Cerebellum (tissue), 4 donors: ENCODE measurements at places on chromosomes 1 and 21. TPM values are rescaled to one million over a fixed set of nuclear protein-coding genes. Genes with fewer than 3 reads are reported as not detected.

CD53 gene
- total RNA-seq, result 8.4 TPM

DNA sequence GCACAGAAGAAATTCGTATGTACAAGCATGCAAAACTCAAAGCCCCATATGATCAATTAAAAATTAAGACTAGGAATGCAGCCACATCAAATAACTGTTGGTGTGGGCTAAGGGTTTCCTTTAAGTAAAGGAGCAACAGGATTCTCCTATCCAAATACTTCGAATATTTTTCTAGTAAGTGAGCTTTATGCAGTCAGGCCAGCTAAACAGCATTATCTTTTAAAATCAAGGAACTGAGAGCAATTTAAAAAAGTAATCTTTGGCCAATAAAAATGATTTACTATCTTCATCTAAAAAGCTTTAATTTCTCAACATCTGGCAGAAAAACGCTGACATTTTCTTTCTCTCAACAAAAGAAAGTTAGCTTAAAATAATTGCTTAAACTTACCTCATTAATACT, 19.8 kb downstream of the CNN3 start:
- DNase-seq, result no peak

NUP210L gene
- not detected for total RNA-seq

GRCh38 chr1:208604295-208604694, 360.1 kb upstream of the PLXNA2 start:
- DNase-seq, result no peak

NDUFS2 gene
- 75.0 TPM for total RNA-seq

DNA sequence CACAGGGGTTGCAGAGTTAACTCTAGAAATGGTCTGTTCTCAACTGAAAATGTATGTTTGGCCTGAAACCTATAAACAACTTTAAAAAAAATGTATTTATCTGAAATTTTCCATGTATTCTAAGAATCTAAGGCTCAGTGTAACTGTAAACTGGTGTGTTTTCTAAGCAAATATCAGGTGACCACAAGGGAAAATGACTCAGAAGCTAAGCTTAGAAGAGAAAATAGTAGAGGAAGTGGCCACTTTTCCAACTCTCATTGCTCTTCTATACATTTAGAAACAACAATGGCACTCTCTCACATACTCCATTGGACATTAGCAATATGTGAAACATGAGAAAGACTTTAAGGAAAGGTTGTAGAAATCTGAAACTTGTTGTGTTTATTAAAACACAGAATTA, 7.5 kb downstream of the TNFSF18 start:
- no peak for DNase-seq

- no peak for DNase-seq
These were observed 72.4 kb downstream of the ZNF281 start for GRCh38 chr1:200337410-200337809.

- DNase-seq, result peak; percentile 32
These were observed 553.3 kb upstream of the ZRANB2 start for GRCh38 chr1:71634159-71634558.

DNA sequence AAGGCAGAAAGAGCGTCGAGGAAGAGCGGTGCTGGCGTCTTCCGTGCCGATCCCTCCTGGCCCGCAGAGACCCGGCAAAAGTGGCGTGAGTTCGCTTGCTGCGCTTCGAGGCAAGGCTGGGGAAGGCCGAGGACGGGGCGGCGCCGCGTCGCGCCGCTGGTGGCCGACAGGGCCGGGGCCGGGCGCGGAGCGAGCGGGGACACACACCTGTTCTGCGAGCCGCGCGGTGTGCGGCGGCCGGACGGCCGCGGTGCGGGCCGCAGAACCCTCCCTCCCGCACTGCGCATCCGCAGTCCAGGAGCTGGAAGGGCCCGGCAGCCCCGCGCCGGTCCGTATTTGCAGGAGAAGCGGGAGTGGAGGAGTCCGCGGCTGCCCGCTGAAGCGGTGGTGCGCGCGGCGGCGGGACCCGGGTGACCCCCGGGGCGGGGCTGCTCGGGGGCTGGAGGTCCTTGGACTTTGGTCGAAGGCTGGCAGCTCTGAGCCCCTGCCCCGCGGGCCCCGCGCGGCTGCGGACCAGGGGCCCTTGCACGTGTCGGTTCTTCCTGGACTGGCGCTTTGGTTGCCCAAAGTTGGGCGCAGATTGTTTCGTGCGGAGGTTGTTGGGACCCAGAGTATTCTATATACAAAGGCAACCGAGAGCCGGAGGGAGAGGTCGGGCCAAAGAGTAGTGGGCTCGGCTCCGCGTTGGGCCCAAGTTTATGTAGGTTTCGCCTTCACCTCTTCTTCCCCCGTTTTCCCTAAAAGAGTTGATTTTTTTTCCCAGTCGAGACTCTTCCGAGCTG, 2.6 kb downstream of the RNF220 start:
- no peak for DNase-seq

- no peak for DNase-seq
These were observed 76.3 kb upstream of the COX20 start for GRCh38 chr1:244759158-244759557.

DNA sequence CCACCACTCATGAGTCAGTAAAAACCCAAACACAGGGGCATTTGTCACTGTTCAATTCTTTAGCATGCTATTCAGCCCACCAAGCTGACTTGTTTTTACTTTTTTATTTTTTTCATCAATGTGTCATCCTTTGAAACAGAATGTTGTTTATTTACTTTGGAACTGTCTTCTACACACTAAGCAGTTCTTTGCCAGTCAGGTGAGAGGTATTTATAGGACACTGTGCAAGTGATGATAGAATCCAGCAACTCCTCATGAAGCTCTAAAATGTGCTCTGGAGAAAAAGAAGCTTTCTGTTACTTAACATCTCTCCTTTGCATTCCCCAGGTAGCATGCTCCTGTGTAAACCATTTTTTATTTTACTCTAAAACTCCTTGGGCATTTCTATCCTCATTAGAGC, 582.0 kb upstream of the TMPRSS15 start:
- no peak for DNase-seq

GRCh38 chr21:26170471-26171257, at the start of gene APP:
Gene APP (minus strand): TSS chr21:26170770. CDS start chr21:26170620, 150 bp downstream.
- peak; percentile 93 for DNase-seq

DNA sequence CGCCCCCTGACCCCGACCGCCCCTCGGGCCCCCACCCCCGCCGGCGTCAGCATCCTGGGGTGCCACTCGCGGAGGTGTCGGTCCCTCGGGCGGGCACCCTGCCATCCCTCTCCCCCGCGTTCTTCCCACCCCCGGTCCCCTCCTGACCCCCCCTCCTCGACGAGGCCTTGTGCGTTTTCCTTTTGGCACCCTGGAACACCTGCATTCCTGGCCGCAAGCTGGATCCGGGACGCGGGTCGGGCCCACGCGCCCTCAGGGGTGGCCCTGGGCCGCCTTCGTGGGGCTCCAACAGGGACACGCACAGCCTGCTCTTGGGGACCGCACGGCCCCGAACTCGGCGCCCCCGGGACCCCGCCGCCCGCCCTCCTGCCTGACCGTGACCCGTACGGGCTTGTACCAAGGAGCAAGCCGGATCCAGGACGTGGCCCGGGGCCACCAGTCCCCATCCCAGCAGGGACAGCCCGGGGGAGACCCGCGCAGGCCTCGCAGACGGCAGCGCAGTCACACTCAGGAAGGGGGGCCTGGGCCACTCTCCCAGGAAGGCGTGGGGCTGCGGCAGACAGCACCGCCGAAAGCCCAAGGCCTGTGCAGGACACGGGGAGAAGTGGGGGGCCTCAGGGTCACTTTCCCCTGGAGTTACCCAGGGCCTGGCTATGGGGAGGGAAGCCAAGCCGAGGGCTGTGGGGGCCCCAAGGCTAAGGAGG, 579 bp upstream of the SLC19A1 start:
- DNase-seq, result no peak

TRIM17 gene
- total RNA-seq, result 4.0 TPM

- DNase-seq, result no peak
These were observed 42.9 kb downstream of the PARP1 start for GRCh38 chr1:226364901-226365565.

DNA sequence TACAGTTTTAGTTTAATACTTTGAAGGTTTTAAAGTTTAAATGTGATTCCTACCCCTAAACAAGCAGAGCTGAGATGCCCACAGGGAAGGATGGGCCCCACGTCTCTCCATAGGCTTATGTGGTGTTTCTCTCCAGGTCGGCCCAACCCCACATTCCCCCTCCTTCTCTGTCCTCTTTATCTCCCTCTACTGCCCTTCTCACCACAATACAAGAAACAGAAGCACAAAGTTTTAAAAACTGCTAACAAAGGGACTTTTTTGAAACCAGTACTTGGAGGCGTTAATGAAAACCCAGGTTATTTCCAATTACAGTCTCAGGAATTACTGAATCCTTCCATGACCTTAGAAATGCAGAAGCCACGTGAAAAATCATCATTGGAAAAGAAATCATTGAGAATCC, 324.0 kb downstream of the NTNG1 start:
- no peak for DNase-seq

DNA sequence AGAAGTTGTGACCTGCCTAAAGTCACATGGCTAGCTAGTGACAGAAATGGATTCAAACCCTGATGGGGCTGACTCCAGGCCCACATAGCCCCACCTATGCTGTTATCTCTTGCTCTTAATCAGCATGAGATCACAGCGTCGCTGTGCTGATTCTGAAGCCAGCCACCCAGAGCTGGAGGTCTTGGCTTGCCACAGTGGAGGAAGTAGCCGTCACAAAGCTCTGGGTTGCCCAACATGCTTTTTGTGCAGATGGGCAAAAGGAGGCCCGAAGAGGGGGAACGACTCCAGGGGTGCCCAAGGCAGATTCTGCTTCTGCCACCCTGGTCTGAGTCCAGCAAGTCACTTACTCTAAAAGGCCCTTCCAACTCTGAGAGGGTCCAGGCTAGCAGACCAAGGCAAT, 14.7 kb upstream of the MFSD2A start:
- no peak for DNase-seq

DNA sequence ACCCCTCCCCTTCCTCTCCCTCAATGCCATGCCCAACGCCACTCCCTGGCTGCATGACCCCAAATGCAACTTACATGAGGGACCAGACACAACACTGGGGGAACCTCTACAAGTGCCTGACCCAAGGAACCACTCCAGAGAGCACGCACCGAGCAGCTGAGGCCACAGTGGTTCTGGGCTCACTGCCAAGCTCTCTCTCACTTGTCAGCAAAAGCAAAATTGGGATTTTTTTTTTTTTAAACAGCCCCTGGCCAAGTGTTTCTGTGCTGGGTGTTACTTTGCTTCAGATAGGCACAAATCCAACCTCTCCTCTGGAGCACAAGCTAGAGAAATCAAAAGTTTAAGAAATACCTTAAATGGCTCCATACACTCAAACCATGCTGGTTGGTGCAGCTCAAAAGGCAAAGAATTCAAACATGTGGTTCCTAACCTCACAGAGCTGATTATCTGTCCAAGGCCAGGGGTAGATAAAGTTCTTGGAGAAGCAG, 363.0 kb downstream of the SETD4 start:
- DNase-seq, result no peak

NEGR1 gene
- 28.7 TPM for total RNA-seq

DNA sequence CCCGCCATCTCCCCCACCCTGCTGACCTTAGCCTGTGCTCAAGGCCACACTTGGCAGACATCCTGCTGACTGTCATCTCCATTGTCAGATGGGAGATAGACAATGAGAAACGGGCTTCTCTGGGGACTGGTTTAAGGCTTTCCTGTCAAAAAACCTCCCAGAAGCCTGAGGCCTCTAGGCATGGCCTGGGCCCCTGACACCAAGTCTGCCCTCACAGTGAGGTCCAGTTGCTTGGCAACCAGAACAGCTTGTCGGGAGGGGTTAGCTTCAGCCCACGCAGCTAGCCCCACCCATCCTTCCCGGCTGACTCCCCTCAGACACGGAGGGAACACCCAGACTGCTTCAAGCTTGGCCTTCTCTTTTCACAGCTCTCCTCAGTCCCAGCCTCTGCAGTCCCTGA, 11.0 kb downstream of the PLEKHA6 start:
- no peak for DNase-seq

DNA sequence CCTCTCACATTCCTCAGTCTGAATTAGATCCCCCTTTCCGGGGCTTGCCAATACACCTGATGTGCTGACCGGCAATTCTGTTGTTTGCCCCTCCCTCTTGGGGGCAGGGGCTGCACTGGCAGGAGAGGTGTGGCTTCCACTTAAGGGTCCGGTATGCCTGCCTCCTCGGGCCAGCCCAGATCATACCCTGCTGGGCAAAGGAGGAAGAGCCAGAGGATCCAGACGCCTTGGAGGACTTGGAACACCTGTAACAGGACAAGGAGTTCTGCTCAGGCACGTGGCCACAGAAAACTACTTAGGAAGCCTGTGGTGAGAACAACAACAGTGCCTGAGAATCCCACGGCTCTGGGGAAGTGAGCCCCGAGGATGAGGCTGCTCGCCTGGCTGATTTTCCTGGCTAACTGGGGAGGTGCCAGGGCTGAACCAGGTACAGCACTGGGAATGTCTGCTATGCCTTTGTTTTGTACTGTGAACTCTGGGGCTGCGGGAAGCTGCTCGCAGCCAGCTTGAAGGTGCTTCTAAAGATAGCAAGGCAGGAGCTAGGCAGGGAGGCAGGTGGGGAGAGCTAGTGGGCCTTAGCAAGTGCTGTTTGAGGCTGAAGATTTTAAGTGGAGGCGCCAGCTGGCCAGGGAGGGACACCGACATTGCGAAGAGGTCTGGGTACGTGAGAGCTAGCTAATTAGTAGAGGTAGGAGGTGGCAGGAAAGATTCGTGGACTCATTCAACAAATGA, at the start of gene SMPDL3B:
SMPDL3B (plus strand) TSS at position 183 of the 732 bp plus-strand sequence; CDS start at position 367, 184 bp downstream.
- peak; percentile 12 for DNase-seq
